ENCODE measurements at places on chromosomes 5 and 9. TPM values are rescaled to one million over a fixed set of nuclear protein-coding genes. Genes with fewer than 3 reads are reported as not detected.

DNA sequence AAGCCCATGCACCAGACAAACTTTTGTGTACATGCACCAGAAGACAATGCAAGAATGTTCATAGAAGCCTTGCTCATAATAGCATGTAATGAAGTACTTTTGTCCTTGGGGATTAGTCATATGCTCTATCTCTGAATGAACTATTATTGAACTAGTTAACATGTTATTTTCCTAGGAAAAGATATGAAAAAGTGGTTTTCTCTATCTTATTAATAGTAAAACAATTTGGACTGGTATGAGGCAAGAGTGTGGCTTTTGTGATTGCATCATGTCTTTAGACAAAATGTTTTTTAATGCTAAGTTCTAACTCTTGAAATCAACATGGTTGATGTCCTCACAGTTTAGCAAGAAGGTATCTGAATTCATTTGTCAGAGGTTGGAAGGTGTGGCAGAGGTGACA lies 55.7 kb upstream of the SPDL1 start:
- no peak overlapping the region for H3K27ac ChIP-seq
- H3K4me1 ChIP-seq = no peaks in the 10 kb centered on the region
- DNase-seq = no peak
- no peaks in the 10 kb centered on the region for H3K36me3 ChIP-seq

GRCh38 chr5:161085056-161085455 lies 233.0 kb upstream of the ATP10B start:
- DNase-seq = no peak
- H3K27ac ChIP-seq = no peak overlapping the region
- no peaks in the 10 kb centered on the region for H3K27me3 ChIP-seq
- no peak overlapping the region for H3K4me3 ChIP-seq
- H3K36me3 ChIP-seq = no peaks in the 10 kb centered on the region
- H3K4me1 ChIP-seq = no peaks in the 10 kb centered on the region

GRCh38 chr5:56640763-56641406 lies 174.5 kb upstream of the MAP3K1 start:
- peak; percentile 67 for DNase-seq
- H3K4me3 ChIP-seq = no peak overlapping the region
- no peak overlapping the region for H3K27ac ChIP-seq
- H3K36me3 ChIP-seq = no peaks in the 10 kb centered on the region
- peaks cover 52% of the 10 kb centered on the region for H3K4me1 ChIP-seq

The SMIM15 gene
- 43.2 TPM for polyA plus RNA-seq

The TPPP gene
- 5.7 TPM for polyA plus RNA-seq

The SLC45A2 gene
- not detected for polyA plus RNA-seq

The SNCB gene
- polyA plus RNA-seq = 0.16 TPM

The RNF130 gene
- polyA plus RNA-seq = 15.9 TPM

Data from small intestine (tissue), 16 donors.